CD4-positive, alpha-beta T cell treated with Interleukin-10 for 1 hour (primary cell): ENCODE measurements at places on chromosomes 1 and 21.

DNA sequence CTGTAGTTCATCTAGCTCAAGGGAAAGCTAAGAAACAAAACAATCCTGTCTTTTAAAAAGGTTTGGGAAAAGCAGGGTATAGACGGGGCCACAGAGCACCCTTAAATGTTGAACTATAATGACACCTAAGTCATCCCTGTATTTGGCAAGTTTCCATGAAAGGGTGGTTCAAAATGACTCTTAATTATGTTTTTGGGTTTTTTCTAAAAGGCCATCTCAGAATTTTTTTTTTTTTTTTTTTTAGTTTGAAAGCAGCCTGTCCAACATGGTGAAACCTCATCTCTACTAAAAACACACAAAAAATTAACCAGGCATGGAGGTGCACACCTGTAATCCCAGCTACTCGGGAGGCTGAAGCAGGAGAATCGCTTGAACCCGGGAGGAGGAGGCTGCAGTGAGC lies 22.2 kb downstream of the TOMM20 start:
- DNase-seq: no peak

- no peak for DNase-seq
Measured at GRCh38 chr1:13829152-13829769, 129.3 kb downstream of the PRDM2 start.

GRCh38 chr1:111204201-111204982 lies 3.9 kb upstream of the DENND2D start:
- DNase-seq: peak; percentile 85

DNA sequence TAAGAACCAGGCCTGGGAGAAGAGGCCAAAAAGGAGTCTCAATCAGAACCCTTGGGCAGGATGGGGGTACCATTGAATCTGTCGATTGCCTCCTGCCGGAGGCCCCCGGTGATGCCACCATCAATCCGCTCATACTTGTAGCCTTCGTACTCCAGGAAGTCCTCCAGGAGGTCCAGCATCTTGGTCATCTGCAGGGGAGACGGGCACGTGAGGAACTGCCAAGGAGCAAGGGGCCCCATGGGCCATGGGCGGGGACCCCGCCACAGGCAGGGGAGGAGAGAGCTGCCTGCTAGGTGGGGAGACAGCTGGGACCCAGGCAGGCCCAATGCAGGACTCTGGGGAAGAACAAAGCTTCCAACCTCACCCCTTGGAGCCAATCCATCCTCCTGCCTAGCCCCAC lies 48.6 kb downstream of the CHD5 start:
- DNase-seq: no peak

DNA sequence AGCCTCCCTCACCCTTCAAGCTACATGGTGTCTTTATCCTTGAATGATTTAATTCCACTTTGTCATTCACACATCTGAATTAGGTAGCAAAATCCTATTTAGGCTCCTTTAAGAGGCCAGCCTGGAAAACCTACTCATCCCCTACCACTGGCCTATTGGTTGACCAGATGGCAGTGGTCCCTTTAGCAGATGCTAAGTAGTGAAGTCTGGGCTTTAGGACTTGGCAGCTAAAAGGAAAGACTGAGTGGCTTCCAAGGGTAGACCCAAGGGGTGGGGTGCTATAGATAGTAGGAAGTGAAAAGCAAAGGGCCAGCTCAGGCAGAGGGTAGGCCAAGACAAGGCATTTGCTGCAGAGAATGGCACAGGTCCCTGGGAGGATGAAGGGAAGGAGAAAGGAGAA lies 46.6 kb downstream of the KCNJ6 start:
- no peak for DNase-seq

DNA sequence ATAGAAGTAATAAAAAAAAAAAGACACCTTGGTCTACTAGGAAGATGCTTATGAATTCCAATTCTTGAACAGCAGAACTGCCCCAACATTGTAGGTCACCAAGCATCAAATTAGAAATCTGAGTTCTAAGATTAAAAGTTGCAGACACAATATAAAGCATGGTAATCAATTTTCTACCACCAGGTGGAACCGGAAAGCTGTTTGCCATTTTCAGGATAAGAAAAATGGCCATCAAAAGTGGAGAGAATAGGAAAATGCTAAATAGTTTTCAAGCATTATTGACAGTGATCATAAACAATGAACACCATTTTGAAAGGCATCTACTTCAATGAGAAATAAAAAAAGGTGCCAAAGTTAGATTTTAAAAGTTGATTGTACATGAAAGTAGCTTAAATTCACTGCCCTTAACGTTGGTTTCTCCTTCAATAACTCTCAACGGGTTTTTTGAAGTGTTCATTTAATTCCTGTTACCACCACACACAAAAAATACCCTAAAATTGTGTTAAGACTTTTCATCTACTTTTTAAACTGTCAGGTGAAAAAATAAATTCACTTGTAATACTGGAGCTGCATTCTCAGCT lies 252.9 kb downstream of the KCNT2 start:
- no peak for DNase-seq

DNA sequence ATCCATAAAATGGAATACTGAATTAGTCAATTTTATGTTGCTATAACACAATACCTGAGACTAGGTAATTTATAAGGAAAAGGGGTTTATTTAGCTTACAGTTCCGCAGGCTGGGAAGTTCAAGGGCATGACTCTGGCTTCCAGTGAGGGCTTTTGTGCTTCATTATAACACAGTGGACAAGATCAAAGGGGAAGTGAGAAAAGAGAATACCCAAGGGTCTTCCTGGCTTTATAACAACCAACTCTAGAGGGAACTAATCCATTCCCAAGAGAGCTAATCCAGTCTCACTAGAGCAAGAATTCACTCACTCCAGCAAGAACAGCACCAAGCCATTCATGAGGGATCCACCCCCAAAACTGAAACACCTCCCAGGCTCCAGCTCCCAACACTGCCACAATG lies 3.1 kb downstream of the KIFAP3 start:
- DNase-seq: no peak

GRCh38 chr1:198701766-198702539 lies 63.1 kb downstream of the PTPRC start:
- no peak for DNase-seq

- no peak for DNase-seq
Measured at GRCh38 chr1:152884506-152884905, 6.4 kb downstream of the SMCP start.

GRCh38 chr1:76257823-76258222 lies 183.3 kb downstream of the ST6GALNAC3 start:
- no peak for DNase-seq

DNA sequence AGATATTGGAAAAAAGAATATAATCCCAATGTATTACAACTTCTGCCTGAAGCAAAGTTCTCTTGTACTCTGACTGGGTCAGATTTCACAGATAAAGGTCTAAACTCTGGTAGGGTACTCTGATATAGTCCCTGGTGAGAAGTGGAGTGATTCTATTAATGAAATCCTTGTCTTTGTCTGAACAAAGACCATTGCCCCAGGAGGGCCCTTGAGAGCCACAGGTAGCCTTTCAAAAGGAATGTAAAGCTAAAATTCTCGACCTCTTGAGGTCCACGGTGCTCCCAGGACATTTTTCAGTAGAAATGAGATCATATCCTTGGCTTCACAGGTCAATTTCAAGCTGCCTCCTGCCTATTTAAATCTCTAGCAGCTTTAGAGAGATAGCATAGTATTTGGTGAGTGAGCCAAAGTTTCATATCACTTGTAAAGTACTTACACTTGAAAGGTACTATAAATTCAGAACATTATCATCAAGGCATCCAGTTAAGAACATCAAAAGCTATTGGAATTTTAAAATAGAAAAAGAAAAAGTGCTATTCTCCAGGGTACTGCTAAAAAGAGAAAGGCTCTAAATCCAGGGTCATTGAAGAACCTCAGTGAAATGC lies 10.1 kb downstream of the TNNI3K start:
- DNase-seq: no peak

DNA sequence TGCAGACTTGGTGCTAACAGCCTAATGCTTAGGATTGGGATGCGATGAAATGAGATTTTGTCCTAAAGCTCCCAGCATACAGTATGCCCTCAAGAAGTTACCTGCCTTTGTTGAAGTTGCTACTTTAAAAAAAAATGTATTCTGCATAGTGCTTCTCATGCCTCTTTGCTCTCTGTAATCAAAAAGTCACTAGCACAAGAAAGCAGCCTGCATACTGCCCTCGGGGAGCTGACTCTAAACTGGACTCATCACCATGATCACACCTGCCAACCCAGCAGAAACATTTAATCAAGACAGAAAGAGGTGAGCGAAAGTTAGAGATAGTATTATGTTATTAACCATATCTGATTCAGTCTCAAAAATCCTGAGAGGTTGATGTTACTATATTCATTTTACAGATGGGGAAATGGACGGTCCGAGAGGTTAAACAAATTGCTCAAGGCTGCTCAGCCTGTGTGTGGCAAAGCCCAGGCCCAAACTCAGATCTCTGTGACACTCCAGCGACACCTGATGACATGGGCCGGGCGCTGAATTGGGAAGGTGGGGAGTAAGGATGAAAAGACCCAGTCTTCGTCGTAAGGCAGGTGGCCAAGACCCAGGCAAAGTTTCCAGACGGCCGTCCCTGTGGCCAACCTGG lies 1.1 kb downstream of the BATF3 start:
- DNase-seq: no peak

GRCh38 chr1:203217139-203217655 lies 12.3 kb downstream of the CHIT1 start:
- no peak for DNase-seq

DNA sequence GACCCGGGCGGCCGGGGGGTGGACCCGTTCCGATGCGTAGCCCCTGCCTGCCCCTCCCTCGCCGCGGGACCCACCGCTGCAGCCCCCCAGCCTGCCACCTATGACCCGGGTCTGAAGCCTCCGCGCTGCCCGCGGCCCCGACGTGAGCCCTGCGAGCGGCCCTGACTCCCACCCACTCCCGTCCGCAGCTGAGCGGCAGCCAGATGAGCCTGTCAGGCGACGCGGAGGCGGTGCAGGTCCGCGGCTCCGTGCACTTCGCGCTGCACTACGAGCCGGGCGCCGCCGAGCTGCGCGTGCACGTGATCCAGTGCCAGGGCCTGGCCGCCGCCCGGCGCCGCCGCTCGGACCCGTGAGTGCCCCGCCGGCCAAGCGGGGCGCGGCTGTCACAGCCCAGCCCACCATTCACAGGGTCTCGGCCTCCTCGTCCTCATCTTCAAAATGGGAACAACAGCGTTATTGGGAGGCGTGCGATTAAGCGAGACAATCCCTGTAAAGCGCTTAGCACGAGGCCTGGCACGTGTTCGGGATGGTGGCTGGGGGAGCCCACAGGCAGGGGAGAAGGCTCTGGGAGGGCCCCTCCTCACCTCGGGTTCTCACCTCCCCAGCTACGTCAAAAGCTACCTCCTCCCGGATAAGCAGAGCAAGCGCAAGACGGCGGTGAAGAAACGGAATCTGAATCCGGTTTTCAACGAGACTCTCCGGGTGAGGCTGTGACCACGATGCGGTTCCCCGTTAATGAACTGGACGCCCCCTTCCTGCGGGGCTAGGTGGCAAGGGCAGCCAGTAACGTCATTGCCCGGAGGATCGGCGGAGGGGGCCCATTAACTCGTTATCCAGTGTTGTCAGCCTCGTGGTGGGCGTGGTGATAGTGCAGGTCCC lies 8.2 kb downstream of the SYTL1 start:
- peak; percentile 19 for DNase-seq

DNA sequence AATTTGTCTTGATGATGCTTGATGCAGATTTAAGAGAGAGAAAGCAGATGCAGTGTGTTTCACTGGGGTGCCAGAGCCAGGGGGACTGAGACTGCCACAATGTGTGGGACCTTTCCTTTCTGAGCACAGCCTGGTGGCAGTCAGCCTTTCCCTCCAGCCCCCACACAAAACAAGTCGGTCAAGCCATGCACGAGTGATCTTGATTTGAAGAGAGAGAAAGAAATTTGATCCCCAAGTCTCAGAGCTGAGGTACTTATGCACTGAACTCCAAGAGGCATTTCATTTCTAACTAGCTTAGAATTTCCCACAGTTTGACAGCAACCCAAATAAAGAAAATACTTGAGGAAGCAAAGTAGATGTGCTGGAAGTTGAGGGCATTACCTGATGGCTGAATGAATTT lies 193.8 kb downstream of the ST6GALNAC3 start:
- DNase-seq: no peak

- no peak for DNase-seq
Measured at GRCh38 chr1:121538943-121539575, 354.3 kb downstream of the SRGAP2C start.

DNA sequence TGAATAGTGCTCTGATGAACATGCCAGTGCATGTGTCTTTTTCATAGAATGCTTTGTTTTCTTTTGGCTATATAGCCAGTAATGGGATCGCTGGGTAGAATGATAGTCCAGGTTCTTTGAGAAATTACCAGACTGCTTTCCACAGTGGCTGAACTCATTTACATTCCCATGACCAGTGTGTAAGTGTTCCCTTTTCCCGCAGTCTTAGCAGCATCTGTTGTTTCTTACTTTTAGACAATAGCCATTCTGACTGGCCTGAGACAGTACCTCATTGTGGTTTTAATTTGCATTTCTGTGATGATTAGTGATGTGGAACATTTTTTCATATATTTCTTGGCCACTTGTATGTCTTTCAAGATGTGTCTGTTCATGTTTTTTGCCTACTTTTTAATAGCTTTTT lies 784.5 kb downstream of the USP25 start:
- no peak for DNase-seq

DNA sequence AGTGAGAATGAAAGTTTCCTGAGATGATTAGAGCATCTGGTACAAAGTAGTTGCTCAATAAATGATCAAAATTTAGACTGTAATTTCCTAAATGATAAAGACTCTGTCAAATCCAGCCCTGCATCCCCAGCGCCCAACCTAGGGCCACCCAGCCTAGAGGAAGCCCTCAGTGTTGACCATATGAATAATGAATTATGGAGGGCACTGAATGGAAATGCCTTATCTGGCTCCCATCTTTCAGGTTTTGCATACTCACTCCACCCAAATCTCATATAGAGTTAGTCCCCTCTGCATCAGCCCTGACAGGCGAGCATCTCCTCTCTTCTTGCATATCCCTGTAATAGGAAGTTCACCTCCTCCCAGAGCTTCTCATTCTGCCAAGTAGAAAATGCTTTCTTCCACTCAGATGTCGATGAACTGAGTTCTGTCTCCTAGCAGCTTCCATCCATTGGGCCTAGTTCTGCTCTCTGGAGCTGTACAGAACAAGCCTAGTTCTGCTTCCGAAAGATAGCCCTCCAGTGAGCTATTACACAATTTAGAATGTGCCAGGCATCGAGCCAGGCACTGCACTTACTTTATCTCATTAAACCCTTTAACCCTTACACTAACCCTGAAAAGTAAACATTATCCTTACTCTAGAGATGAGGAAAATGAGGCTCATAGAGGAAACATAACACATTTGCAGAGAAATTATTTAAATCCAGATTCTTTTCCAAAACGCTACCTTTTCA lies 20.9 kb downstream of the COA7 start:
- no peak for DNase-seq

GRCh38 chr21:22164912-22165311 lies 1166.7 kb downstream of the NCAM2 start:
- DNase-seq: no peak

- no peak for DNase-seq
Measured at GRCh38 chr21:32719085-32719484, 8.7 kb downstream of the SYNJ1 start.

GRCh38 chr1:109133815-109134214 lies 19.9 kb downstream of the ELAPOR1 start:
- DNase-seq: no peak
